ENCODE measurements at places on chromosomes 5 and 9.

- no peak for DNase-seq
Observed at GRCh38 chr9:108022246-108022935, 532.8 kb upstream of the KLF4 start.

DNA sequence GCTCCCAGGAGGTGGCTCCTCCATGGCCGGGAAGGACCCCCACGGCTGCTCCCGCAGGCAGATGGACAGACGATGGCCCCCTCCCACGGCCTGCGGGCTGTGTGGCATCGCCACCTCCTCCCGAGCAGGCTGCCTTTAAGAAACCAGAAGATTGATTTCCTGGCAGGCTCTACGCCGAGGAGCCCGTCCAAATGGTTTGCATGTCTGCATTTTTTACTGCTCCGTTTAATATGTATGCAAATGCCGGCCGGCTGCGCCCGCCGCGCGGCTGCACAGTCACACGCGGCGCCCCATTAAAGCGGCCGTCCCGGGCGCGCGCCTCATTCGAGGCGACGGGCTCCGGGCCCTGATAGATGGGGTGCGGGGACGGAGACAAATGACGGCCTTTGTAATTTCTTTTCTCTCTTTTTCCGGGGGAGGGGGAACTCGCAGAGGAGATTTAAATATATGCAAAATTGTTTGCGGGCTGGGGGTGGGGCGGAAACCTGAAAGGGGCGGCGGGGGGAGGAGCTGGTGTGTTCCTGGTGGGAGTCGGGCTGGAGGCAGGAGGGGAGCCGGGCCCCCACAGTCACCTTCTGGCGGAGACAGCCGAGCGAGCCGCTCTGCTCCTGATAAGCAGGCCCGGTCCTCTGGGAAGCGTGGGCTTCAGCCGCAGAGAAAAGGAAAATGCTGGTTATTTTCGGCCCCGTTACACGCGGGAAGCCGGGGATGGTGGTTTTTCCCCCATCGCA, 158.7 kb upstream of the IER5L start:
- DNase-seq = no peak

DNA sequence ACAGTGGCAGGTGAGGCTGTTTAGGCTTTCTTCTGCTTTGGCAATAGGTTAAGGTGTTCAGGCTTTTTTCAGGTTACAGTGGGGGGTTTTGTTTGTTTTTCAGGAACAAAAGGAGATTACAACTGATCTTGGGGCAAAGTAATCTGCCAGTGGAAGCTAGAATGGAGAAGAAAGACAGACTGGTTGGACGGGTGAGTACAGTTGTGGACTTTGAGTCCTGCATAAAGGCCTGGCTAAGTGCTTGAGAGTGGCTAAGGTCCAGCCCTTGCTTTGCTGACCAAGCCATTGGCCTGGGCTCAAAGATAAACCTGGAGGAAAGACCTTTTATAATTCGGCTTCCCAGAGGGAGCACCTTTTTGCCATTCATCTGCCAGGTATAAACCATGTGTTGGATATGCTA, 63.1 kb downstream of the MTMR12 start:
- no peak for DNase-seq

DNA sequence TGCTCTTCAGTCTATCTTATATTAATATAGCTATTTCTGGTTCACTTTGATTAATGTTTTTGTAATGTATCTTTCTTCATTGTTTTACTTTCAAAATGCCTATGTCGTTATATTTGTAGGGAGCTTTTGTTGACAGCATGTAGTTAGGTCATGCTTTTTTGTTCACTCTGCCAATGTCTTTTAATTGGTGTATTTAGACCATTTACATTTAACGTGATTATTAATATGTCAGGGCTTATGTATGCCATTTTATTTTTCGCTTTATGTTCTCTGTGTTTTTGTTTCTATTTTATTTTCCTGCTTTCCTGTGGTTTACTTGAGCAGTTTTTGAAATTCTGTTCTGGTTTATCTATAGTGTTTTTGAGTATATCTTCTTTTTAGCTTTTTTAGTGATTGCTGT, 10.8 kb downstream of the GARIN3 start:
- no peak for DNase-seq

DNA sequence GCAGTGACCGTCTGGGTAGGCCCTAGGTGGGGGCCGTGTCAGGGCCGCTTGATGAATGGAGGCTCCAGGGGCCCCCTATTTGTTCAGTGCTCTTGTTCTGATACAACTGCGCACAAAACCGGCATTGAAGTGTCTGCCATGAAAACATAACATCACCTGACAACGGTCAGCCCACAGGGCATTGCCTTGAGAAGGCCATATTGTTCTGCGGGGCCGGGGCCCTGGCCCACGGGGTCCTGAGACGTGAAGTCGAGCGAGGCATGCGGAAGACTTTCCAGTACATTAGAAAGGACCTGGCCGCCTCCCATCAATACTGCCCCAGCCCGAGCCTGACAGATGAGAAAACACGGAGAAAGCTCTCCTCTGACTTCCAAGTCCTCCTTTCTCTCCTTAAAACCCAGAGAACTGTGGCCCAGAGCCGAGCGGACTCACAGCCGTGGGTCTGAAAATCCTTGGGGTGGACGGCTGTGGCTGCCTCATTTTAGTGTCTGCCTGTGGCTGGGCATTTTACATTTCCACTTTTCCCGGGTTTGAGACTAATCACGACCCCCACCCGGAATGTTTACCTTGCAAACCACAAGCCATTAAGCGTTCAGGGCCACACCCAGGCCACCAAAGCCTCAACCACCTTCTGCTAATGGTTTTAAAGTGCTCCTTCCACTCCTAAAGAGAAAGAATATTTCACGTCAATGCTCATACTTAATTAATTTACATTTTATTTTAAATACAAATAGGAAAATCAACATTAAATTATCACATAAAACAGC, 391.0 kb upstream of the IRX2 start:
- no peak for DNase-seq

DNA sequence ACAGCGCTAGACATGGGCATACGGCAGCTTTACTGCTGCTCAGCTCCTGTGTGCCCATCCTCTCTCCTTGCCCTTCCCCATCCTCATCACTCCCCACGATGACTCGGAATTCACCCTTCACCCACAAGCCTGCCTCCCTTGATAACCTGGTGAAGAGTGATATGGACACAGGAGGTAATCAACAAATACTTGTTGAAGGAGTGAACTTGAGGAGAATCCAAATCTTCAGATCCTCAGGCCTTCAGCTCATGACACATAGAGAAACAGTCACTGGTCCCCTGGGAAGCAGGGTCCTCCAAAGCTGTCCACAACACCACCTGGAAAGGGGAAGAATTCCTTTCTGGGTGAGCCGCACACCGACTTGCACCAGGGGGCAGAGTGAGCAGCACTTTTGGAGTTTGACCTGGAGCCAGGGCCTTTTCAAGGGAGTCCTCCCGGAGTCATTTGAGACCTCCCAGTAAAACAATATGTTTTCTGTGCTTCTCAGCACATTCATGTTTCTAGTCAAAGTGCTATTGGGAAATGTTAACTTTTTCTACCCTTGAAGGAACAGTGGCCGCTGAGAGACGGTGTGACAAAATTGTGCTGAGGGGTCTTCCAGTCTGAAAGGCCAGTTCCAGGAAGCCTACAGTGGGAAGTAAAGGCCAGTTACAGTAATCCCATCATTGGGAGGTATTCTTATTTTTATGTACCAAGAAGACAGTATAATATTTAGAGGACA, 332.3 kb downstream of the CWC27 start:
- no peak for DNase-seq

DNA sequence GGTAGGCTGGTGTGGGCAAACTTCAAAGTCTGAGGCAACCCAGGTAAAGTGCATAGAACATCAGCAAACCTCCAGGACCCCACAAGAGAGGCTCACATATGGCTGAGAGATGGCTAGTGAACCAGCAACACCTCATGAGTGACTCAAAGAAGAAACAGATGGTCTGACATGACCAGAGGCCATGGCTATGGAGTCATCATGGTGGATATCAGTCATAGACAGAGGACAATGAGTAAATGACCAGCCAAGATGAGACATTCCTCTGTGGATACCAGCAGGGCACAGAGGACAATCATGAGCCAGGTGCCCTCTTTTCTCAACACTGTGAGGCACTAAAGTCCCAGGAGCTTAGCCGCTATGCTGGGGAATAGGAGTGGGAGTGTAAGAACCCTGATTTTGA, 180.8 kb downstream of the RASEF start:
- DNase-seq = no peak

DNA sequence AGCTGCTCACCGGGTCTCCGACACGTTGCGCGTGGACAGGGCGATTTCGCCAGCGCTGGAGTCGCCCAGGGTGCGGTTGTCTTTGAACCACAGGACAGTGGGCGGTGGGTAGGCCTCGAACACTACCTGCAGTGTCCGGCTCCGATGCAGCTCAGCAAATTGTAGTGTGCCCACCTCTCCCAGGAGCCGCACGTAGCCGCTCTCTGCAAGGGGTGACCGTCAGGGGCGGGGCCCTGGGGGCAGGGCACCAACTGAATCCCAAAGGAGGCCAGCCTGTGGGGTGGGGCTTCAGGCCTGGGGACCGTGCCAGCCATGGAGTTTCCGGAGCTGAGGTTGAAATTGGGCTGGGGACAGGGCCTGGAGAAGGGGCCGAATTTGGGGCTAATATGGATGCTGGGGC, 22.9 kb downstream of the PDGFRB start:
- DNase-seq = no peak

- DNase-seq = no peak
Observed at GRCh38 chr5:9197881-9198260, 348.0 kb downstream of the SEMA5A start.

DNA sequence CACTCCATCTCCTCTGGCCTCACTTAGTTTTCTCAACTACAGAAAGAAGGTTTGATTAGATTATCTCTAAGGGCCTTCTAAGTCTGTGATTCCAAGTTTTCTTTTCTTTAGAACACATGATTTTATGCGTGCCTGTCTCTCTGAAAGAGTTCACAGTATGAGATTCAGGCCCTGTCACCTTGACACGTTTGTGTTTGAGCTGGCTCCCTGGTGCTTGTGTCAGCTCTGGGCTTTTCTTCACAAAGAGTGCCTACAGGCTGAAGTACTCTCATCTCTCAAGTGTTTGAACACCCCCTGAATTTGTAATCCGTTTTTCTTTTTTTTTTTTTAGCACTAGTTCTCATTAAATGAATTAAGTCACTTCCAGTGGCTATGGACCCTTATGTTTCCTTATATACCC, 306.9 kb upstream of the C9orf72 start:
- no peak for DNase-seq

DNA sequence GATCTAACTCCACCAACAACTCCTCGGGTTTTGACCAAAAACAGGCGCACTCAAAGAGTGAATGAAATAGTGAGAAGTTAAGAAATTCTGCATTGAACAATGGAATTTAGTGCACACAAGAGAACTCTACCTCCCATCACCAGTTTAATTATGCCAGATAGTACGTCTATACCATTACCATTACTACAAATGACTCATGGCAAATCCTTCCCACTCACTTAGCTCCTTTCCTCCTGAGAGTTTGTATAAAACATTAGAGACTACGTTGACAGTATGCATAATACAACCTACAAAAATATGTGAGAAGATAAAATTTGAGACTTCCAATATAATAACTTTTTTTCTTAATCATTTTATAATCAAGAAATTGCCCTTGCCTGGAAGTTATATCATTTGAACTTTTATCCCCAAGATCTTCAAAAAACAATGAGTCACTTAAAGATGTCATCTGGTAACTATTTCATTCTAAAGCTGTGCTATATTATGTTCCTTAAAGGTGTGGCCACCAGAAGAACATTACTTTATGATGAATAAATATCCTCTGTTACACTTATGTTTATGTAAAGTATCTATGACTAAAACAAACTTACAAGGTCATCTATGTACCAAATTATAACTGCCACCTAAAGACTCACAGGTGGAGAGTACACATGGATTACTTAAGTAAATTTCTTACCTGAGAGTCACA, 297.9 kb upstream of the PTGER4 start:
- no peak for DNase-seq

- no peak for DNase-seq
Observed at GRCh38 chr5:73805449-73805848, 179.5 kb downstream of the ARHGEF28 start.

GRCh38 chr5:38666668-38667498, 110.4 kb upstream of the LIFR start:
- DNase-seq = no peak

DNA sequence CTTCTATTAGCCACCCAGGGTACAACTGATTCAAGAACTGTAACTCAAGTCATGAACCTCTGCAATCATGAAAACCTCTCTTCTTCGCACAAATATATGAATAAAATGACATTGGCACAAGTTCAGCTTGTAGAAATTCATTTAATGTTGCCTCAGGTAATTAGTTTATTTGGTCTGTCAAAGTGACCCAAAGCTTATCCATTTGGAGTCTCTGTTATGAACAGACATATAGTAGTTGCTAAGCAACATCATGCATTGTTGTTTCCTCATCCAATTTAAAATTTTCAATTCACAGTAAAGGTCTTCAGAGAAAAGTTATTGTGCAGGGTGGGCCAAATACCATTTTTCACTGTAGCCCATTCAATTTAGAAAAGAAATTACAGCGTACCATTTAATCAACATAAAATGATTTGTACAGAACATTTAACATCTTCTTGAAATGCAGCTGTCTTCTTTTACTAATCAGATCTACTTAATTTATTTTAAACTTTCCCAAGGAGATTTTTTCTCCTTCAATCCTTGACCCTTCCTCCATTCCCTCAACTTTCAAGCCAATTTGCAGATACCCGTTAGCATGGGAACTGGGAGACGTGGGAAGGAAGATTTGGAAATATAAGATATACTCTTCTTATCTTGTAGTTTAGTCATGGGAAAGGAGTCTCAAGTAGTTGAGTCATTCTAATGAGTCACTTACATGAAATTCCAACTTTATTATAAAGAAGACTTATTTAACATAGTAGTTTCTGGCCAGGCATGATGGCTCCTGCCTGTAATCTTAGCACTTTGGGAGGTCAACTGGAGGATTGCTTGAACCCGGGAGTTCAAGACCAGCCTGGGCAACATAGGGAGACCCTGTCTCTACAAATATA, 231.3 kb downstream of the ATPSCKMT start:
- no peak for DNase-seq

GRCh38 chr5:139486201-139486600, 3.6 kb upstream of the STING1 start:
- no peak for DNase-seq

- DNase-seq = no peak
Observed at GRCh38 chr5:167867281-167867680, 424.2 kb upstream of the WWC1 start.

- DNase-seq = no peak
Observed at GRCh38 chr9:89482056-89482851, 15.7 kb downstream of the SEMA4D start.

DNA sequence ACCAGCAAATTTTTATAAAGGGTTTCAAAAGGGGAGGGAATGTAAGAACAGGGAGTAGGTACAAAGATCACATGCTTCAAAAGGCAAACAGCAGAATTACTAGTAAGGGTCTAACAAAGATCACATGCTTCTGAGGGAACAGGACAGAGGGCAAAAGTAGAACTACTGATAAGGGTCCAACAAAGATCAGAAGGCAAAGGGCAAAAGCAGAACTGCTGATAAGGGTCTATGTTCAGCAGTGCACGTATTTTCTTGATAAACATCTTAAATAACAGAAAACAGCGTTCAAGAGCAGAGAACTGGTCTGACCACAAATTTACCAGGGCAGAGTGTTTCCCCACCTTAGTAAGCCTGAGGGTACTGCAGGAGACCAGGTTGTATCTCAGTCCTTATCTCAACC, 469.5 kb upstream of the PIK3R1 start:
- no peak for DNase-seq

GRCh38 chr9:116247791-116248374, 94.3 kb downstream of the PAPPA start:
- no peak for DNase-seq

Data from Jurkat, Clone E6-1 (cell line).